ENCODE measurements at places on chromosomes 4 and X.

DNA sequence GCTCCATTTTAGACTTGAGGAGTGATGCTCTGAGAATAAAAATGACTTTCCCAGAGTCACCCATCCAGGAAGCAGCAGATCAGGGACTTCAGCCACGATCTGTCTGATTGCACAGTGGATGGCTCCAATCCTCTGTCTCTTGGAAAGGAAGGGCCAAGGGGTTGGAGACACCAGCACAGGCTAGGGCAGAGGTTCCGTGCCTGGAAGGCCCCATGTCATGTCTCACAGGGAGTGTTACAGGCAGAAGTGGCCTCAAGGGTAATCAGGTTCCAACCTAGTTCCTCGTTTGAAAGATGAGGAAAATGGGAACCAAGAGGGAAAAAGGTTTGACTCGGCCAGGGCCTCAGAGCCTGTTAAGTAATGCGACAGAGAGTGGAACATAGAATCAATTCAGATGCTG, 160.0 kb downstream of the EFNB1 start:
- no peaks in the 10 kb centered on the region for H3K4me1 ChIP-seq
- no peaks in the 10 kb centered on the region for H3K36me3 ChIP-seq
- H3K27ac ChIP-seq = no peak overlapping the region
- DNase-seq = no peak
- H3K27me3 ChIP-seq = peaks cover 16% of the 10 kb centered on the region
- no peak overlapping the region for H3K4me3 ChIP-seq

GRCh38 chr4:186297013-186297645, 31.1 kb downstream of the F11 start:
- no peaks in the 10 kb centered on the region for H3K36me3 ChIP-seq
- no peak overlapping the region for H3K27ac ChIP-seq
- H3K4me3 ChIP-seq = no peak overlapping the region
- peaks cover 18% of the 10 kb centered on the region for H3K27me3 ChIP-seq

- H3K36me3 ChIP-seq = no peaks in the 10 kb centered on the region
- no peak for DNase-seq
- no peak overlapping the region for H3K27ac ChIP-seq
Measured at GRCh38 chr4:98720871-98721480, 62.6 kb upstream of the TSPAN5 start.

- H3K4me1 ChIP-seq = no peaks in the 10 kb centered on the region
- no peaks in the 10 kb centered on the region for H3K36me3 ChIP-seq
- DNase-seq = no peak
- H3K27ac ChIP-seq = no peak overlapping the region
- H3K27me3 ChIP-seq = no peaks in the 10 kb centered on the region
- no peak overlapping the region for H3K4me3 ChIP-seq
Measured at GRCh38 chr4:91345632-91346031, 958.1 kb upstream of the GRID2 start.

DNA sequence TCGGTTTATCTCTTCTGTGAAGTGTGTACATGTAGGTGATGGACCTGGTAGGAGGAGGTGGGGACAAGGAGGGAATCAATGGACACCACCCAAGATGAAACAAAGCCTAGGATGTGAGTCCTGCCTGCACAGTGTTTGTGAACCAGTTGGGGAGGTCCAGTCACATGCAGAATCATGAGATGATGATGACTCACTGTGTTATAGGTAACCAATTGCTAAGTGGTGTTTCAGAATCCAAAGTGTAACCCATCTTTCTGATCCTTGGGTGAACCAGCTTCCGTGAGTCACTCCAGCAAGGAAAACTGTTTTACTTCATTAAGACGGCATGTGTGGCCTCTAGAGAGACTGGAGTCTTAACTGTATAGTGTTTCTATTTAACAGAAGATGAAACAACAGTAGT, 57.9 kb upstream of the HPF1 start:
- no peaks in the 10 kb centered on the region for H3K36me3 ChIP-seq
- H3K4me3 ChIP-seq = no peak overlapping the region
- no peak for DNase-seq
- no peaks in the 10 kb centered on the region for H3K4me1 ChIP-seq
- H3K27me3 ChIP-seq = no peaks in the 10 kb centered on the region
- H3K27ac ChIP-seq = no peak overlapping the region

DNA sequence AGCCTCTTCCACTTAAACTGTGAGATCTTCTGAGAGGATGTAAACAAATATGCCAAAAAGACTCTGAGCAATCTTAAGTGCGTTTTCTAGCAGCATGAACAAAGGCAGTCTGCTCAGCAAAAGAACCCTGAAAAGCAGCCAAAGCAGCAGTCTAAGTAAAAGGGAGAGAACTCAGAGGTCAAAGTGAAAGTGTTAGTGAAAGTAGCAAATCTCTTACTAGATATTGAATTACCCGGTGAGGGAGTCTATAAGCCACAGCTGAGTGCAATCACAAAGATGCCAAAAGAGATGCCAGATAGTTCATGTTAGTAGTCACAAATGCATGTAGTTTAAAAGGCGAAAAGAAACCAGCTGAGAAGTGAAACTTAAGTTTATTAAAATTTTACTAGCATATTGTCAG, 7.9 kb upstream of the GNRHR start:
- H3K27me3 ChIP-seq = no peaks in the 10 kb centered on the region
- no peak overlapping the region for H3K27ac ChIP-seq
- H3K4me3 ChIP-seq = no peak overlapping the region
- DNase-seq = peak; percentile 8
- no peaks in the 10 kb centered on the region for H3K4me1 ChIP-seq

DNA sequence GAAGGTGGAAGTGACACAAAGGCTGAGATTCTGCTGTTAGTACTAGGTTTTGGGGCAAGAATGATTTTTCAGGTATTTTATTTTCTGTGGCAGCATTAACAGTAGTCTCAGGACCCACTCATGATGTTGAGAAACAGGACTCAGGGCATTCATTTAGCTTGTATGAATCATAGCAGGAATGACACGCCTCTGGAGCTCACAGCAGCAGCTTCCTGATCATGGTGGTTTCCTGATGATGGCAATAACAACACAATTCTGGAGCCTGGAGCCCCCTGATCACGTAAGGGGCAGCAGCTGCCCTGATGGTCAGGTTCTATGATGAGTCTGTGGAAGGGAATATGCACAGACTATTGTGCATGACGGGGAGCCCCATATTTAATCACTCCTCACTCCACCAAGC, 47.0 kb downstream of the TASL start:
- no peaks in the 10 kb centered on the region for H3K4me1 ChIP-seq
- no peak overlapping the region for H3K27ac ChIP-seq
- H3K36me3 ChIP-seq = no peaks in the 10 kb centered on the region
- no peak overlapping the region for H3K4me3 ChIP-seq
- H3K27me3 ChIP-seq = peaks cover 4% of the 10 kb centered on the region
- no peak for DNase-seq

DNA sequence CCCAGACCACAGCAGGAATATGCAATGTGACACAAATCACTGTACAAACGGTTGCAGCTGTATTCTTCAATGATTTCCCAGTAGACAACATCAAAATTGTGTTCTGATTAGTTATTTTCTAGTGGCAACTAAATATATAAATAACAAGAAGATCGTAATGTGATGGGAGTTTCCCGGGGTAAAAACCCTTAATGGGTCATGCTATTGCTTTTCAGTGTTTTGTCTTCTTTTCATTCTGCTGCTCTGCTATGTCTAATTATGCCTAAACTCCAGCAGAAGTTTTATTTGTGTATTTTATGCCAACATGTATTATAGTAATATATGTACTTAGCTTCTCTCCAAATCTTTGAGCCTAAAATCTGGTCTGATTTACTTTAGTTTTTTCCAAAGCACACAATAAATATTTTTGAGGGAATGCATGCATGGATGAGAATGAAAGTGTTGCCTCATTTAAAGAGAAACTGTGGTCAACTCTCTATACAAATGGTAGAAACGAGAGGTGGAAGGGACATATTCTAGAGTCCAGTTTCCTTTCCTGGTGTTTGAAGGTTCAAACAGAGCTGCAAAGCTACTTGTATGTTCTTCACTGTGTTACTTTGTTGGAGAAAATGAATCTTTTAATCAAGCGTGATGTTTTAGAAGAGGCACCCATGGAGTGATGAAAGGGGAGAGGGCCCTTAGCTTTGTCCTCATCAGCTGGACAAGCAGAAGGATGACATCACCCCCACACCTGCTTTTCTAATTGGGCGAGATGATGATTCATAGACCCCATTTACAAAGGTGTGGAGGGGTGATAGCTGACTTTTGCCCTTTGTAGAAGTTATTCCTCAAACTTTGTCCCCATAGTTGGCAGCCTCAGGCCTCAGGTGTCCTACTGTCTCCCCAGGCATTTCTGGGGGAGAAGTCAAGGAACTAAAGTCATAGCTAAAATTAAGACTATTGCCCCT, 129.7 kb downstream of the FRAS1 start:
- H3K36me3 ChIP-seq = no peaks in the 10 kb centered on the region
- no peaks in the 10 kb centered on the region for H3K4me1 ChIP-seq

- H3K27ac ChIP-seq = no peak overlapping the region
- H3K4me3 ChIP-seq = no peak overlapping the region
- DNase-seq = no peak
- H3K27me3 ChIP-seq = no peaks in the 10 kb centered on the region
- no peaks in the 10 kb centered on the region for H3K4me1 ChIP-seq
- no peaks in the 10 kb centered on the region for H3K36me3 ChIP-seq
Measured at GRCh38 chr4:122122083-122122482, 30.0 kb upstream of the BLTP1 start.

GRCh38 chr4:58649226-58649625, 1539.0 kb upstream of the IGFBP7 start:
- no peaks in the 10 kb centered on the region for H3K4me1 ChIP-seq
- no peak overlapping the region for H3K27ac ChIP-seq
- DNase-seq = no peak
- H3K36me3 ChIP-seq = no peaks in the 10 kb centered on the region
- no peaks in the 10 kb centered on the region for H3K27me3 ChIP-seq

DNA sequence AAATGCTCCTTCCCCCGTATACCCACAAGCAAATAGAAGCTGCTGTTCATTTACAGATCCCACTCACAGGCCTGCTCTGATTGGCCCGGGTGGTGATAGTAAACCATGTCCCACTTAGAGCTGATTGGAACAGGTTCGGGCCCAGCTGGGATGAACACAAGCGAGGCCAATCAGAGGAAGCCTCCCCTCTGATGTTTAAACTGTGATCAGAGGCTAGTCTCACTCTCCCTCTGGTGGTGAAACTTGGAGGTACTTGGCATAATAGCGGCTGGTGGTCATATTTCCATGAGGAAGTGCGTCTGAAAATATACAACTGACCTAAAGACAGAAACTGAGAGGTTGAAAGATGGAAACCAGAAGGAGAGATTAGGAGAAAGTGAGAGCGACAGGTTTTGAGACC, 51.5 kb upstream of the TRPC3 start:
- H3K4me1 ChIP-seq = no peaks in the 10 kb centered on the region
- peaks cover 4% of the 10 kb centered on the region for H3K27me3 ChIP-seq
- no peaks in the 10 kb centered on the region for H3K36me3 ChIP-seq
- DNase-seq = no peak
- H3K4me3 ChIP-seq = no peak overlapping the region
- H3K27ac ChIP-seq = no peak overlapping the region

- DNase-seq = no peak
- no peaks in the 10 kb centered on the region for H3K36me3 ChIP-seq
- H3K27ac ChIP-seq = no peak overlapping the region
- H3K4me3 ChIP-seq = no peak overlapping the region
Measured at GRCh38 chr4:13263967-13264525, 220.1 kb downstream of the RAB28 start.

GRCh38 chrX:99914635-99915034, 495.4 kb downstream of the PCDH19 start:
- H3K36me3 ChIP-seq = no peaks in the 10 kb centered on the region
- DNase-seq = no peak
- peaks cover 12% of the 10 kb centered on the region for H3K27me3 ChIP-seq
- no peak overlapping the region for H3K4me3 ChIP-seq
- no peaks in the 10 kb centered on the region for H3K4me1 ChIP-seq

GRCh38 chr4:114040319-114041116, 61.1 kb upstream of the ARSJ start:
- H3K27me3 ChIP-seq = no peaks in the 10 kb centered on the region
- no peaks in the 10 kb centered on the region for H3K36me3 ChIP-seq
- H3K4me3 ChIP-seq = no peak overlapping the region
- no peak overlapping the region for H3K27ac ChIP-seq
- DNase-seq = no peak
- no peaks in the 10 kb centered on the region for H3K4me1 ChIP-seq

DNA sequence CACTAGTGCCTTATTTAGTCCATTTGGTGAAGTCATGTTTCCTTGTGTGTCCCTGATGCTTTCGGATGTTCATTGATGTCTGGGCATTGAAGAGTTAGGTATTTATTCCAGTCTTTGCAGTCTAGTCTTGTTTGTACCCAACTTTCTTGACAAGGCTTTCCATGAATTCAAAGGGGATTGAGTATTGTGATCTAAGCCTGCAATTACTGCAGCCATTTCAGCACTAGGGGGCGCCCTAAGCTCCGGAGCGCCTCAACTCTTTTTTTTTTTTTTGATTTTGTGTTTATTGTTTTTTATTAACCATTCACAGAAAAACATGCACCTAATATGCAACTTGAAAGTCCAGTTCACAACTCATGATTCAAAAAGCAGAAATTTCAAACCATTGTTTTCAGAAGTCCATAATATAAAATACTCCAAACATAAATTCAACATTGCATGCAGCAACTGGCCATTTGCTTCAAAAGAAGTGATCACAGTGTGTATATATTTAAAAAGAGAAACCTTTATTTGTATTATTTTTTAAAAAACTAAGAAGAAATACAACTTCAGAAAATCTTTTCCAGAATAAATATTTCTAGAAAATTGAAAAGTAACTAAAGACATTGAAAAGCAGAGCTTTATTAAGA, 59.2 kb downstream of the PTPN13 start:
- H3K4me1 ChIP-seq = no peaks in the 10 kb centered on the region
- no peak overlapping the region for H3K4me3 ChIP-seq
- H3K27me3 ChIP-seq = no peaks in the 10 kb centered on the region
- H3K36me3 ChIP-seq = no peaks in the 10 kb centered on the region
- H3K27ac ChIP-seq = no peak overlapping the region
- no peak for DNase-seq

DNA sequence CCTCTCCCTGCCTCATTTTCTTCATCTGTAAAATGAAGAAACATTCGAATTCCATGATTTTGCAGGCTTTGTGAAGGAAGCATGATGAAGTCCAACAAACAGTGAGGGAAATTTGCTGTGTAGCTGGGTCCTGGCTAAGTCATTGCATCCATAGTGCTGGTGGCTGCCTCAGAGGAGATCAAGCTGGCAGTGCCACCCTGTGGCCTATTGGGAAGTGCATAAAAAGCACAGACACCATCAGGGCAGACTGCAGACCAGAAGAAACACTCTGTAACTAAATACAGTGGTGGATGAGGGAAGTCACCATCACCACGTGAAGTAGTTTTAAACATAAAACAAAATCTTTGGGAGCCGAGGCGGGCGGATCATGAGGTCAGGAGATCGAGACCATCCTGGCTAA, 40.7 kb upstream of the DDX3X start:
- no peak overlapping the region for H3K4me3 ChIP-seq
- no peak for DNase-seq
- no peaks in the 10 kb centered on the region for H3K27me3 ChIP-seq
- no peaks in the 10 kb centered on the region for H3K4me1 ChIP-seq
- no peak overlapping the region for H3K27ac ChIP-seq

Measured in adrenal gland (tissue), 19 donors.